Esophagus squamous epithelium (tissue), 5 donors: ENCODE measurements at places on chromosomes 7 and 10. TPM values are rescaled to one million over a fixed set of nuclear protein-coding genes. Genes with fewer than 3 reads are reported as not detected.

DNA sequence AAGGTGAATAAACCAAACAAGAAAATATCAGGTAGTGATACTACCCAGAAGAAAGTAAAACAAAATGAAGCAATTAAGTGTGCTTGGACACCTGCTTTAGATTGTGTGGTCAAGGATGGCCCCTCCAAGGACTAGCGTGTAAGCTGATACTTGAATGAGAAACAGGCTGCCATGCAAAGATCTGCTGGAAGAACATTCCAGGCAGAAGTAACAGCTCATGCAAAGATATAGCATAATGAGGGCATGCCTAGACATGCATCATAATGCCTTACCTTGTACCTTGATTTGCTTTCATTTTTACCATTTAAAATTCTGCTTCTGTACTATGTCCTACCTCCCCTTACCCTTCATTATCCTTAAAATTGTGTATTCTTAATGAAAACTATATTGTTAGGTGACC lies 74.8 kb upstream of the HDAC9 start:
- no peaks in the 10 kb centered on the region for H3K27me3 ChIP-seq
- H3K27ac ChIP-seq, result no peak overlapping the region
- no peaks in the 10 kb centered on the region for H3K36me3 ChIP-seq
- peaks cover 18% of the 10 kb centered on the region for H3K4me1 ChIP-seq
- DNase-seq, result no peak

GRCh38 chr10:96968682-96969423 lies 136.8 kb downstream of the LCOR start:
- no peaks in the 10 kb centered on the region for H3K27me3 ChIP-seq
- H3K27ac ChIP-seq, result no peak overlapping the region
- H3K4me3 ChIP-seq, result no peak overlapping the region
- H3K4me1 ChIP-seq, result no peaks in the 10 kb centered on the region

DNA sequence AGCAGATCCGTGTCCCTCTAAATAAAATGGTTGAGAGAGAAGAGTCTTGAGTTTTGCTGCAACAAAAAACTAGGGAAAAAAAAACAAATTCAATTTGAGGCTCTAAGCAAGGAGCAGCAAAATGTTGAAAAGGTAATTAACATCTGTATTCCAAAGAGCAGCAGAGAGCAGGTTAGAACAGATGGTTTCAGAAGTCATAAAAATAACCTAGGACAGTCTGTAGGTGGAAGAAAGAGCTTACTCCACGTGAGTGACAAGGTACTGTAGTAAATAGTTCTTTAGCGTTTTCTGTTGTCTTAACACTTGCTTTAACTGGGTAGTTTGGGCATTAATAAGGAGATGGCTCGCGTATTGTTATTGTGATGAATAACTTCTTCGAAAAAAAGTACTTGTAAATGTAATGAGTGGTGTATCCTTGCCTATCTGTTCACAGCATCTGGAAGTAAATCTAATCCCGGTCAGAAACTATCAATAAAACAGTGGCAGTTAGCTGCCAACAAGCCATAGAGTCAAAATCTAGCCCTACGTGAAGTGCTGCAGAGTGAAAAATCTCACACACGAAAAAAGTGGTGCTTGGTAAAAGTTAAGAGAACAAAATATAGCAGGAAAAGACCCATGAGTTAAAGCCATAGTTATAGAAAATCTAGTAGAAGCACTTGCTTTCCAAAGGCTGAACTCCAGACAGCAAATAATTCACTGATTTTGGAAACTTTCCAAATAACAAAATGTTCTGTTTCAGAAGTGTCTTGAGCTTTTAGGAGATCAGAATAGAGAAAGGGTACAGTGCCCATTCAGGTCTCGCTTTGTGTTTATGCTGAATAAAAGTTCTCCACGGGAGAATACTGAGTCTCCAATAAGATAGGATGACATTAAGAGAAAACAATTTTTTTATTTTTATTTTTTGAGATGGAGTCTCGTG lies 49.3 kb upstream of the PARD3 start:
- no peak for DNase-seq
- H3K4me1 ChIP-seq, result peaks cover 70% of the 10 kb centered on the region
- H3K27ac ChIP-seq, result no peak overlapping the region
- no peak overlapping the region for H3K4me3 ChIP-seq
- no peaks in the 10 kb centered on the region for H3K27me3 ChIP-seq
- no peaks in the 10 kb centered on the region for H3K36me3 ChIP-seq

DNA sequence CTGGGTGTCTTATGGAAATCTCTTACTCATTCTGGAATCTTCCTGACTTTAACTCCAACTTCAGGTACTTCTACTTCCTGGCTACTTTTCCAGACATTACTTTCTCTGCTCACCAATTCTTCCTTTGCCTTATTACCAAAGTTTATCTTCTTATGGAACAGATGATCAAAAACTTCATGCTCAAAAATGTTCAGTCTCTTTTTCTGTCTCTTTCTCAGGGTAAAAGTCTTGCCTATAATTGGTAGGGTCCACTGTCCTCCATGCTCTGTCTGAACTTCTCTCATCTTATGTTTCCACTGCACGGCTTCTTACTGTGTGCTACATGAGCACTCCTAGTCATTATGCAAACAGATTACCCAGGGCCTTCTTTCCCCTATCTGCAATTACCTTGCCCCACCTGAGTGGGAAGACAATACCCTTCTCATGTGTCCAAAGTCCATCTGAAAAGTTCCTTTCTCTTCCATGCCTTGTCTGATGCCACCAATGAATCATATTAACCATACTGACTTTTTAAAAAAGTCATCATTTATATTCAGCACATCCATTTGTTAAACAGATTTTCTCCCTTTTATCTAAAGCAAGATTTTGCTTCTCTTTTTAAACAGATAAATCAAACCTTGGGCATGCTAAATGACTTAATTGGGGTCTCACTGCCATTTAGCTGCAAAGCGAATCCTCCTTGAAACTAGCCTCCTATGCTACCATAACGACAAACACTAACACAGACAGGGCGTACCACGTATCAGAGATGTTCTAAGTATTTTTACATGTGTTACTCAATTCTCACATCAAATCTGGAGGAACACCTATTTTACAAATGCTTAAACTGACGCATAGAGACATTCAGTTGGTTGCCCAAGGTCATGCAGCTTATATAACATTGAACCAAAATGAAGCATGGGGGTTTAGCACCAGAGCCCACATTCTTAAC lies 48.8 kb downstream of the SEMA3C start:
- H3K27me3 ChIP-seq, result no peaks in the 10 kb centered on the region
- no peak overlapping the region for H3K4me3 ChIP-seq
- H3K36me3 ChIP-seq, result no peaks in the 10 kb centered on the region
- H3K4me1 ChIP-seq, result no peaks in the 10 kb centered on the region

DNA sequence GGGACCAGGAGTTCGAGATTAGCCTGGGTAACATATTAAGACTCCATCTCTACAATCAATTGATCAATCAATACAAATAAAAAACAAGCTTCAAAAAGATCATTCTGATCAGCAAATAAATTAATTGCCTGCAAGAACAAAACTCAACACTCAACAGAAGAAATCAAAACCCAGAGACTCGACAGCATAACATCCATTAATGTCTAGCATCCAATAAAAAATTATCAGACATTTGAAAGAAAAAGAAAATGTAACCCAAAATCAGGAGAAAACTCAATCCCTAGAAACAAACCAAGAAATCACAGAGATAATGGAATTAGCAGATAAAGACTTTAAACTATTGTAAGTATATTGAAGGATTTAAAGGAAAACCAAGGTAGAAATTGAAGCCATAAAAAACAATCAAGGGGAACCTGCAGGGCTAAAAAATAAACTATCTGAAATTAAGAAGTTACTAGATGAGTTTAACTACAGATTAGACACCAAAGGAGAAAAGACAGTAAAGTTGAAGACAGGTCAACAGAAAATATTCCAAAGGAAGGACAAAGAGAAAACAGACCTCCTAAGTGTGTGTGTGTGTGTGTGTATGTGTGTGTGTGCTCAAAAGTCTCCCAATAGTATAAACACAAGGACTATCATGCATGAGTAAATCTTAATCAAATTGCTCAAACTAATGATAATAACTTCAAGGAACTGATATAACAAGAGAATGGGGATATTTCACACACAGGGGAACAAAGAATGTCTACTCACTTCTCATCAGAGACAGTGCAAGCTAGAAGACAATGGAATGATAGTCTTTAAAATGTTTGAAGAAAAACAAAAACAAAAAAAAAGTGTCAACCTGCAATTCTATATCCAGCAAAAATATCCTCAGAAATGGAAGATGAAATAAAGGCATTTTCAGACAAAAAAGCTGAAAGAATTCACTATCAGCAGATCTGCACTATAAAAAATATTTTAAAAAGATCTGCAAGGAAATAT lies 7.7 kb downstream of the NUDCD3 start:
- H3K36me3 ChIP-seq, result peaks cover 31% of the 10 kb centered on the region
- H3K27ac ChIP-seq, result no peak overlapping the region
- no peaks in the 10 kb centered on the region for H3K27me3 ChIP-seq
- DNase-seq, result no peak

GRCh38 chr7:122949186-122949585 lies 46.3 kb downstream of the TAS2R16 start:
- no peaks in the 10 kb centered on the region for H3K27me3 ChIP-seq
- H3K27ac ChIP-seq, result no peak overlapping the region
- no peaks in the 10 kb centered on the region for H3K4me1 ChIP-seq

DNA sequence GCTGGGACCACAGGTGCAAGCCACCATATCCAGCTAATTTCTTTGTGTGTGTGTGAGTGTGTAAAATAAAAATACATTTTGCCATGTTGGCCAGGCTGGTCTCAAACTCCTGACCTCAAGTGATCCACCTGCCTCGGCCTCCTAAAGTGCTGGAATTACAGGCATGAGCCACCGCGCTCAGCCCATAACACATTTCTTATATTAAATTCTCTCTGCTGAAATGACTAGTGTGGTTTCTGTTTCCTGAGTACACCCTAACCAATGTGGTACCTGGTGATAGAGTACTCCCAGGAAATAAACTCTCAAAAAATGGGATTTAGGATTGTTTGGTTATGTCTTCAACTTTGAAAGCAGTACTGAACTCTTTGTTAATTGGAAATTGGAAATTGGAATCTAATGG lies 19.4 kb upstream of the FHIP2A start:
- no peak overlapping the region for H3K4me3 ChIP-seq
- DNase-seq, result no peak
- H3K36me3 ChIP-seq, result no peaks in the 10 kb centered on the region
- no peak overlapping the region for H3K27ac ChIP-seq
- H3K4me1 ChIP-seq, result no peaks in the 10 kb centered on the region

DNA sequence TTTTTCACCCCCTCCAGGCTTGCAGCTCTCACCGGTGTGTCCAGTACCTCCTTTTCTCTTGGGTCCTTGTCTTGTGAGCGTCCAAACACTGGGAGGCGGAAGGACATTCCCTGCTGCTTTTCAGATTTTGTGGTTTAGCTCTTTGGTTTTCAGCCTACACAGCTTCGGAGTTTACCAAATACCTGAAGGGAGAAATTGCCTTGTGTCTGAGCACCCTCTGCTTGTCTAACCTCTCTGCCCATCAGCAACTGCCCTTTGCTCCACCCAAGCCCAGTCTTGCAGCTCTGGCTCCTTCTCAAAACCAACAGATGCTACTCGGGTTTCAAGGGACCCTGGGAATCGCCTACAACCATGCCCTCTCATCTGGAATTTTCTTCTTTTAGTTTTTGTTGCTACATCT lies 519.1 kb upstream of the IGFBP3 start:
- H3K36me3 ChIP-seq, result no peaks in the 10 kb centered on the region
- H3K4me1 ChIP-seq, result no peaks in the 10 kb centered on the region
- DNase-seq, result no peak

GRCh38 chr10:51806079-51806835 lies 106.9 kb upstream of the CSTF2T start:
- no peak overlapping the region for H3K4me3 ChIP-seq
- H3K36me3 ChIP-seq, result no peaks in the 10 kb centered on the region
- DNase-seq, result no peak
- H3K27me3 ChIP-seq, result no peaks in the 10 kb centered on the region
- H3K27ac ChIP-seq, result no peak overlapping the region

GRCh38 chr7:155534691-155535090 lies 11.7 kb downstream of the CNPY1 start:
- no peak overlapping the region for H3K4me3 ChIP-seq
- H3K4me1 ChIP-seq, result no peaks in the 10 kb centered on the region
- no peak overlapping the region for H3K27ac ChIP-seq
- no peak for DNase-seq
- no peaks in the 10 kb centered on the region for H3K36me3 ChIP-seq

- no peak overlapping the region for H3K4me3 ChIP-seq
- no peaks in the 10 kb centered on the region for H3K36me3 ChIP-seq
- no peak for DNase-seq
- H3K4me1 ChIP-seq, result no peaks in the 10 kb centered on the region
- H3K27me3 ChIP-seq, result no peaks in the 10 kb centered on the region
- no peak overlapping the region for H3K27ac ChIP-seq
These were observed 521.4 kb downstream of the ANKRD7 start for GRCh38 chr7:118745927-118746326.

GRCh38 chr10:81081887-81082620 lies 544.4 kb downstream of the SH2D4B start:
- H3K4me3 ChIP-seq, result no peak overlapping the region
- H3K36me3 ChIP-seq, result no peaks in the 10 kb centered on the region
- no peak overlapping the region for H3K27ac ChIP-seq
- no peaks in the 10 kb centered on the region for H3K4me1 ChIP-seq
- no peak for DNase-seq

- H3K27me3 ChIP-seq, result no peaks in the 10 kb centered on the region
- H3K4me3 ChIP-seq, result no peak overlapping the region
- no peaks in the 10 kb centered on the region for H3K36me3 ChIP-seq
- peaks cover 14% of the 10 kb centered on the region for H3K4me1 ChIP-seq
- no peak for DNase-seq
These were observed 18.6 kb upstream of the ZMIZ1 start for GRCh38 chr10:79049931-79050895.

DNA sequence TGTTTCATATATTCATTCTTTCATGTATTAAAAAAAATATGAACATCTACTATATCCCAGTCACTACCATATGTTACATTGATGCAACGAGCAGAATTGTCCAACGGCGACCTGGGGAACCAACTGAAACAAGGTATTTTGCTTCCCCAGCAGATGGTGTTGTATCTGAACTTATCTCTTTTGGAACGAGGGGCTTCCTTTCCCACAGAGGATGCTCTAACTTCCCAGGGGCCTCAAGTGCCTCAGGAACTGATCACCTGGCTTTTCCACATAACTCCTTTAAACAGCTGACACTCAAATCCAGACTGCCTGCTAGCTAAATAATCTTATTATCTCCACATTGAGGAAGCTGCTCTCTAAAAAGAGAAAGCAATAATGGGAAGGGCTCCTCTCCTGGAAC lies 259.3 kb downstream of the HTR7 start:
- DNase-seq, result no peak
- no peak overlapping the region for H3K4me3 ChIP-seq
- no peaks in the 10 kb centered on the region for H3K27me3 ChIP-seq
- H3K4me1 ChIP-seq, result no peaks in the 10 kb centered on the region

- no peaks in the 10 kb centered on the region for H3K4me1 ChIP-seq
- DNase-seq, result no peak
- no peaks in the 10 kb centered on the region for H3K36me3 ChIP-seq
- H3K27me3 ChIP-seq, result no peaks in the 10 kb centered on the region
- no peak overlapping the region for H3K4me3 ChIP-seq
- no peak overlapping the region for H3K27ac ChIP-seq
These were observed 118.3 kb downstream of the PPP1R17 start for GRCh38 chr7:31805209-31805818.

Gene ACSM6
- not detected for total RNA-seq

Gene TMEM196
- not detected for total RNA-seq

Gene EPO
- total RNA-seq, result not detected

Gene SH2D4B
- not detected for total RNA-seq

Gene AKR1B15
- 5.0 TPM for total RNA-seq

Gene PCDH15
- not detected for total RNA-seq
